ENCODE measurements at places on chromosomes 6 and 20. TPM values are rescaled to one million over a fixed set of nuclear protein-coding genes. Genes with fewer than 3 reads are reported as not detected.

DNA sequence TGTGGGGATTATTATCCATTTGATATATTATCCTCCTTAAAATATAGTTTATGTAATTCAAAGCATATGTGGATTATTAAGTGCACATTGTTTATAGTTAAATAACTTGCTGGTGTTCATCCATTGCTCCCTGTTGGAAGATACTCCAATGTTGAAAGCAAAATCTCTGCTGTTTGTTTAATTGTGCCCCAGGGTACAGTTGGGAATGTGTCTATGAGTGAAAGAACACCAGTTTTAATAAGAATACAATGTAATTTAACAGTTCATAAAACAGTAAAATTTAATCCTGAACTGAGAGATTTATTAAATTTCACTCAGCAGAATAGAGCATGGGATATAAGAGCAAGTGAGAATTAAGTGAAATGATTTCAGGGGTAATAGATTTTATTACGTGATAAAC is 364.9 kb downstream of the GRIK2 start:
- no peak overlapping the region for H3K4me3 ChIP-seq
- H3K4me1 ChIP-seq = no peaks in the 10 kb centered on the region
- no peaks in the 10 kb centered on the region for H3K27me3 ChIP-seq
- no peak for DNase-seq
- no peak overlapping the region for H3K27ac ChIP-seq

DNA sequence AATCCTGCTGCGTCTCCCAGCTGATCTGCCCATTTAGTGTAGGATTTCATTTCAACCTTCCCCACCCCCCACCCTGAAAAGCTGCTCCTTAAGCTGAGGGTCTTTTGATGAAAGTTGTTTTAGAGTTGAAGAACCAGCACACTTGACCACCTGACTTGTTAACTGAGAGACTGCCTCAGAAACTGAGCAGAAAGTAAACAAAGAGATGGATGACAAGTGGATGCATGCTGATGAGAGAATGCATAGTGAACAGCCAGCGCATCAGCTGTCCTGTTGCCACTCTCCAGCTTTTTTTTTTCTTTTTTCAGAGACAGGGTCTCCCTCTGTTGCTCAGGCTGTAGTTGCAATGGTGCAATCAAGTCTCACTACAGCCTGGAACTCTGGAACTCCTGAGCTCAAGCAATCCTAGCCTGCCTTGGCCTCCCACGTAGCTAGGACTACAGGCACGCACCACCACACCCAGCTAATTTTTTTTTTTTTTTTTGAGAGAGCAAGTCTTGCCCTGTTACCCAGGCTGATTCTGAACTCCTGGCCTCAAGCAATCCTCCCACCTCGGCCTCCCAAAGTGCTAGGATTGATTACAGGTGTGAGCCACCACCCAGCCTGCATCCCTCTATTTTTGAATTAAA is 9.5 kb downstream of the RPL10A start:
- no peak for DNase-seq
- no peaks in the 10 kb centered on the region for H3K36me3 ChIP-seq
- H3K4me3 ChIP-seq = no peak overlapping the region
- no peaks in the 10 kb centered on the region for H3K27me3 ChIP-seq
- no peak overlapping the region for H3K27ac ChIP-seq
- H3K4me1 ChIP-seq = no peaks in the 10 kb centered on the region

DNA sequence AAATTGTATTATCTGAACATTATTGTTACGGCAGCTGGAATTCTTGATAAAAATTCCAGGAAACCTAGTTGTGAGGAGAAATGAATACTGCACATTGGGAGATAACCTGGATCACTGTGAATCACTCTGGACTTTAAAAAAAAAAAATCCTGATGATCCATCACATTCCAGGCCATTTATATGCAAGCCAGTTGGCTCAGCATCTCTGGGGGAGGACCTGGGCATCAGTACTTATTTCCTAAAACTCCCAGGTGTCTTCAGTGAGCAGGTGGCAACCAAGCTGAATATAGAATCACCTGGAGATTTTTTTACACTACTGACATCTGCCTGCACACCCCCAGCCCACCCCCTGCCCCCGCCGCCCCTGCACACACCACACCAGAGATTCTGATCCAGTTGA is 39.1 kb upstream of the SIRT5 start:
- H3K27ac ChIP-seq = no peak overlapping the region
- no peak overlapping the region for H3K4me3 ChIP-seq
- H3K36me3 ChIP-seq = no peaks in the 10 kb centered on the region
- H3K27me3 ChIP-seq = no peaks in the 10 kb centered on the region

Gene CRIP3
- total RNA-seq = 20.9 TPM

Gene TNNC2
- total RNA-seq = not detected

Gene PTCRA
- not detected for total RNA-seq

Measured in heart left ventricle (tissue), 16 donors.